ENCODE measurements at places on chromosomes 13 and 19.

- no peak for DNase-seq
Observed at GRCh38 chr13:42985312-42986175, 6.5 kb downstream of the EPSTI1 start.

DNA sequence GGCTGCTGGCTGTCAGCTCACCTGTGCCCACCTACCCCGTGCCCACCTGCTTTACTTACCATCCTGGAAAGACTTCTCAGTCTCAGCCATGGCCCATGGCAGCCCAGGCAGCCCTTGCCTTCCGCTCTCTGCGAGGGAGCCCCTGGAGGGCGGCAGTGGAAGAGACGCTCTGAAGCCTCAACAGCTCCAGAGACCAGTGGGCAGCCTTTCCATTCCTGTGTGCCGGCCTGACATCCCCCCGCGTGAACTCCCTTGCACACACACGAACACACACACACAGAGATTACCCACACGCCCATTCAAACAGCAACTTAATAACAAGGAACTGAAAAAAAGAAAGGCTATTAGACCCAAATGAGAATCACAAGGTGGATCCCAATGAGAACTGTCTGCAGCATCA lies 14.2 kb upstream of the RASA3 start:
- DNase-seq, result peak; percentile 70

DNA sequence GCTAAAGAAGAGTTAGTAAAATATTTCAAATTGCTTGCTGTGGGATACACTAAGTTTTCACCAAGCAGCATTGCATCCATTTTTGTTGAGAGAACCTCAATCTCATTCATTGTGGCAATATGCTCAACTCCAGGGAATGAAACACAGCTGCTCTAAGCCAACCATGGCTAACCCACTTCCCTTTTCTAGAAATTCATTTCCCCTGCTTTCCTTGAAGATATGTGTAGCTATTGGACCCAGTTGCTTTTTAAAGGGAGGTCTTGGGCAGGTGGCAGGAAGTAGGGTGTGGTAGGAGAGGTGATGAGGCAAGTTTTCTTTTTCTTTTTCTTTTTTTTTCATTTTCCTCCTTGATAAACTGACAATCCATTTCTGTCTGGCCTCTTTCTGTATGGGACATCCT lies 452.2 kb downstream of the FGF14 start:
- DNase-seq, result no peak

- no peak for DNase-seq
Observed at GRCh38 chr19:10631874-10632273, 6.5 kb downstream of the SLC44A2 start.
